ENCODE measurements at places on chromosomes 4 and X. TPM values are rescaled to one million over a fixed set of nuclear protein-coding genes. Genes with fewer than 3 reads are reported as not detected.
A peak's percentile ranks its signal among the peaks of the same experiment; 100 is the strongest.

- H3K4me3 ChIP-seq = no peak overlapping the region
- no peaks in the 10 kb centered on the region for H3K36me3 ChIP-seq
- no peak for DNase-seq
These were observed 79.1 kb upstream of the TFDP3 start for GRCh38 chrX:133297284-133297683.

AADAT gene
- not detected for total RNA-seq

GPRASP2 gene
- 0.16 TPM for total RNA-seq

L1CAM gene
- total RNA-seq = 7.3 TPM

CSN1S1 gene
- total RNA-seq = not detected

DNA sequence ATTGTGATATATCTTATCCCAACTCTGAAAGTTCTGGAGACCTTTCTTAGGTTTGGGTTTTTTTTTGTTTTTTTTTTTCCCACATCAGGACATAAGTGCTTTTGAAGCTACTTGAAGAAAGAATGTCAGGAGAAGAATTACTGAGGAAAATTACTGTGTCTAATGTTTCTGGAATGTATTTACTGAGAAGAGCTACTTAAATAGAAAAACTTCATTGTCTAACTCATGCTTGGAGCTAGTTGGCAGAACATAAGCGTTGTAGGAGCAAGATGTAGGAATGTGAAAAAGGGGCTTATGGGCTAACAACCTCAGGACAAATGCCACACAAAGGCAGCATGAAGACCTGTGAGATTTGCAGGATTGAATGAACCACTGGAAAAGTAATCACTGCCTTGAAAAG, 166.6 kb upstream of the GLRA2 start:
- no peaks in the 10 kb centered on the region for H3K4me1 ChIP-seq
- H3K36me3 ChIP-seq = no peaks in the 10 kb centered on the region
- no peaks in the 10 kb centered on the region for H3K27me3 ChIP-seq

- no peak overlapping the region for H3K4me3 ChIP-seq
- no peaks in the 10 kb centered on the region for H3K27me3 ChIP-seq
These were observed 14.6 kb downstream of the CTBP1 start for GRCh38 chr4:1234309-1234695.

DNA sequence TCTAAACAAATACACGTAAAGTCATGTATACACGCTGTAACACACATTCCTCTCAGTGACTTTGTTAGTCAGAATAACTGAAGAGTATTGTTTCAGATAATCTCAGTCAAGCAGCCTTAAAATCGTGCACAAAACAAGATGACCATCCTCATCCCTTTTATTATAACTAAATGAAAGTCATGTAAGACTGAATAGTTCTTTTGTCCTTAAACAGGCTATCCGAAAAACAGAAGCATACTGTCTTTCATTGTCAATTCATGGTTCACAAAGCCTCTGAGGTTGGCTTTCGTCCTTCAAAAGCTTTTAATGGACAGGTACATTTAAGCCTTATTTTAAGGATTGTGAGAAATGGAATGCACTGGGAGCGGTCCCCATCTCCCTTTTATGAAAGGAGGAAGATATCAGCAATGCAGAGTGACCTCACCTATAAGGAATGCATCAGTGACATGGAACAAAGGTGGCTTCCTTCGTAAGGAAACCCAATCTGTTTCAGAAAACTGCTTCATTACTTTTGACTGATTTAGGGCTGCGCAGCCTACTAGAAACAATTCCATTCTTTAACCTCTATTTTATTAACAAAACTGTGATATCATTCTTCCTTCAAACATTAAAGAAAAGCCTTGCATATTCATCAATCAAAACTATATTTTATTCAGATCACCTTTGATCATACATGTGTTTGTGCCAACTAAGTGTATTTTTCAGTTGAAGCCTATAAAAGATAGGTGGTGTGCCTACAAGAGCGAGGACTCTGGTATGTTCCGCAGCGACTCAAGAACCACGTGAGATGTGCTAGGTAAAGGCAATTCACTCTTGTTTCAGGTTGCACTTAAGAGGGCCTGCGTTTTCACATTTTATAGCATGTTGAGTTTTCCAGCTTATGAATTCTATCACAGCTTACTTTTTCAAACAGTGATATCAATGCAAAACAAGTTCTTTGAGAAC, 19.2 kb downstream of the SH3RF1 start:
- H3K27me3 ChIP-seq = no peaks in the 10 kb centered on the region
- no peak for DNase-seq
- peaks cover 4% of the 10 kb centered on the region for H3K4me1 ChIP-seq
- H3K4me3 ChIP-seq = no peak overlapping the region

DNA sequence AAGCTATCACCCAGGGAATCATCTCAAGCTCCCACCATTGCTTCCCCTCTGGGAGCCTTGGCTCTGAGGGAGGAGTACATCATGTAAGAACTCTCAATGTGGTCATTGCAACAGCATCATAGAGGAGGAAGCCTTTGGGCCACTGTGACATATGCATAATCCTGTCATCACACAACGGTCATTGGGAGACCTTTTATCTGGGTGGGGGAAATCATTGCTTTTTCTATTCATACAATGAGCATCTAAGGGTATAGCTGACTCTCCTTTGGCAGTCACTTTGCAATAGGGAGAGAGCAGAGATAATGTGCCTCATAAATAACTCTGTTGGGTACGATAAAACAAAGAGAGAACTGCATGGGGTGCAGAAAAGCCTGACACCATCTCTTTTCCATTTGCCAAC, 155.2 kb upstream of the KCNIP4 start:
- H3K36me3 ChIP-seq = no peaks in the 10 kb centered on the region
- DNase-seq = no peak
- H3K27me3 ChIP-seq = no peaks in the 10 kb centered on the region
- no peak overlapping the region for H3K27ac ChIP-seq
- no peak overlapping the region for H3K4me3 ChIP-seq

DNA sequence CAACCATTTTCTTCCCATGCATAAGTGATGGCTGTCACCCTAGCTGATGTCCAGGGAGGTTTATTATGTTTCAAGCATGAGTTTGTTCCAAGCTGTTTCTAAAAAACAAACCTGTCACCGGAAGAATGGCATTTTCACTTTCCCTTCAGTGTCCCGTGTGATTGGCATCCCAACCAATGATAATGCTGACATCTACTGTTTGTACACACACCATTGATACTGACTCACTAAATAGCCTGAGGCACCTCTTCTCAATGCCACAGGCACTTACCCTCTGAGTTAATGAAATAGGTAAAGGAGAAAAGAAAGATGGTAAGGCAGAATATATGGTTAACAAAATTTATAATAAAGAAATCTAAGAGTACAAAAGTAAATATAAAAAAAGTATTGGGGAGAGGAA, 23.1 kb upstream of the VCX2 start:
- no peak for DNase-seq
- no peaks in the 10 kb centered on the region for H3K36me3 ChIP-seq
- H3K4me1 ChIP-seq = no peaks in the 10 kb centered on the region
- H3K27ac ChIP-seq = no peak overlapping the region
- no peaks in the 10 kb centered on the region for H3K27me3 ChIP-seq
- no peak overlapping the region for H3K4me3 ChIP-seq

STATH gene
- not detected for total RNA-seq

GRCh38 chr4:173039617-173040577, 128.7 kb upstream of the GALNT7 start:
- no peak overlapping the region for H3K27ac ChIP-seq
- H3K36me3 ChIP-seq = no peaks in the 10 kb centered on the region
- no peak overlapping the region for H3K4me3 ChIP-seq
- no peak for DNase-seq

- no peak overlapping the region for H3K27ac ChIP-seq
- H3K27me3 ChIP-seq = no peaks in the 10 kb centered on the region
- no peak overlapping the region for H3K4me3 ChIP-seq
- H3K36me3 ChIP-seq = no peaks in the 10 kb centered on the region
- no peak for DNase-seq
- no peaks in the 10 kb centered on the region for H3K4me1 ChIP-seq
These were observed 1085.0 kb downstream of the CCSER1 start for GRCh38 chr4:91212211-91212610.

TIMM17B gene
- 52.6 TPM for total RNA-seq

DNA sequence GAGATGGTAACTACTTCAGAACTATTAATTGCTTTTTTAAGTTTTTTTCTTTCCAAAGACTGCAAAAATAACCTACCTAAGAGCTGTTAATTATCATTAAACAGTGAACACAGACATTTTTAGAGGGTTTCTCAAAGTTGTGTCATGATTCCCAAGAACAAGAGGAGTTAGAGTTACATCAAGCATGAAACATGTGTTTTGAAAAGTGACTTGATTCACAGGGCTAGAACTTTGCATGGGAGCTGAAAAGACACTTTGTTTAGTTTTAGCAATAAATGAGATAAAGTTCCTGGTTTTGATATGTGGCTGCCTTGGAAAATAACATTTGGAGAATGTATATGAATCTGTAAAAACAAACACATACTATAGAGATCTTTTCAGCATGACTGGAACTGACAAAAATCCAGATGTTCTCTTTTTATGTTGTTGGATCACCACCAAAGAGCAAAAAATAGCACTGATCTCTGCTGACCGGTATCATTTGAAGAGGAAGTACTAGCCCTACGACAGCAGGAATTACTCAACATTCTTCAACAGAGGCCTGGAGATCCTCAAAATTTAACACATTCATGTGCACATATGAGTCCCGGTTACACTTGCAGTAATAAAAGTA, 173.0 kb upstream of the PCDH18 start:
- no peak for DNase-seq
- H3K36me3 ChIP-seq = no peaks in the 10 kb centered on the region
- no peak overlapping the region for H3K27ac ChIP-seq
- no peaks in the 10 kb centered on the region for H3K4me1 ChIP-seq

GRCh38 chr4:161448550-161449180, 715.1 kb downstream of the FSTL5 start:
- no peak overlapping the region for H3K4me3 ChIP-seq
- no peaks in the 10 kb centered on the region for H3K27me3 ChIP-seq
- H3K27ac ChIP-seq = no peak overlapping the region
- no peaks in the 10 kb centered on the region for H3K36me3 ChIP-seq

ZNF630 gene
- not detected for total RNA-seq

STAP1 gene
- total RNA-seq = 50.3 TPM

DNA sequence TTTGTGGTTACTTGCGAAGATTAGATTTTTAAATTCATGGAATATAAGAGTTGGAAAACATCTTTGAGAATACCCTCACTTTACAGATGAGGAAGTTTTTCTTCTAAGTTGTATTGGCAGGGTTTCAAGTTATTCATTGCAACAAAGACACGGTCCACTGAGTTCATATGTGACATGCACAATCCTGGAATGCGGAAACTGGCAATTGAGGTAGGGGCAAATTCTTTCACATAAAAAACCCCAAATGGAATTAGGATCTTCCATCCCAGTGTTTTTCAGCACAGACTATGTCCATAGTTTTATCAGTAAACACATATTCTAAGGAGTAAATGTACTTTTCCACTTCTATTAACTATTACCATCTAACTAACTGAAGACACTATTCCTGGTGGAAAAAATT, 81.8 kb upstream of the NAP1L5 start:
- no peak for DNase-seq
- no peak overlapping the region for H3K27ac ChIP-seq
- no peak overlapping the region for H3K4me3 ChIP-seq
- no peaks in the 10 kb centered on the region for H3K4me1 ChIP-seq

STBD1 gene
- 0.09 TPM for total RNA-seq

DNA sequence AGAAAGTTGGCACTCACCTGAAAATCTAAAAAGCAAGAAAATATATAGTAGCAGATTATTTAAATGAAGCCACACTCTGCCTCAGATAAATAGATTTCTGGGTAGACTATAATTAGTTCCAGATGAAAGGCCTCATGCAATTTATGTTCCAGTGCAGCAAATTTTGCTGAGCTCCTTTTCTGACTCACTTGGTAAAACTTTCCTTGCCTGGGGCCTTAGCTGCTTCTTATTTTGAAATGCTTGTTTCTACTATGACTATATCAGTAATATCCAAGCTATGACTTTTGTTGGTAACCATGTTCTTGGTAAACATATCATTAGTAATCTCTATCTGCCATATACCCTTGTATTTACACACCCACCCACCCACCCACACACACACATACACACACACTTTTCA, 961.8 kb downstream of the SH3BGRL start:
- no peak for DNase-seq
- H3K27ac ChIP-seq = no peak overlapping the region
- H3K4me3 ChIP-seq = no peak overlapping the region
- no peaks in the 10 kb centered on the region for H3K27me3 ChIP-seq
- no peaks in the 10 kb centered on the region for H3K36me3 ChIP-seq

GRCh38 chr4:112146502-112146813, 1.2 kb downstream of the FAM241A start:
- peak overlapping the region; percentile 32 for H3K27ac ChIP-seq
- H3K4me1 ChIP-seq = peaks cover 19% of the 10 kb centered on the region
- peaks cover 3% of the 10 kb centered on the region for H3K36me3 ChIP-seq
- peaks cover 5% of the 10 kb centered on the region for H3K27me3 ChIP-seq
- peak overlapping the region; percentile 97 for H3K4me3 ChIP-seq

GAGE10 gene
- total RNA-seq = not detected

- no peaks in the 10 kb centered on the region for H3K36me3 ChIP-seq
- H3K4me3 ChIP-seq = no peak overlapping the region
- H3K27ac ChIP-seq = no peak overlapping the region
- no peak for DNase-seq
- H3K4me1 ChIP-seq = no peaks in the 10 kb centered on the region
These were observed 424.8 kb upstream of the EPHA5 start for GRCh38 chr4:66095065-66095464.

GRCh38 chrX:9902656-9903055, 64.5 kb upstream of the CLDN34 start:
- no peak overlapping the region for H3K4me3 ChIP-seq
- H3K27me3 ChIP-seq = no peaks in the 10 kb centered on the region
- H3K4me1 ChIP-seq = no peaks in the 10 kb centered on the region
- H3K27ac ChIP-seq = no peak overlapping the region
- no peak for DNase-seq

DNA sequence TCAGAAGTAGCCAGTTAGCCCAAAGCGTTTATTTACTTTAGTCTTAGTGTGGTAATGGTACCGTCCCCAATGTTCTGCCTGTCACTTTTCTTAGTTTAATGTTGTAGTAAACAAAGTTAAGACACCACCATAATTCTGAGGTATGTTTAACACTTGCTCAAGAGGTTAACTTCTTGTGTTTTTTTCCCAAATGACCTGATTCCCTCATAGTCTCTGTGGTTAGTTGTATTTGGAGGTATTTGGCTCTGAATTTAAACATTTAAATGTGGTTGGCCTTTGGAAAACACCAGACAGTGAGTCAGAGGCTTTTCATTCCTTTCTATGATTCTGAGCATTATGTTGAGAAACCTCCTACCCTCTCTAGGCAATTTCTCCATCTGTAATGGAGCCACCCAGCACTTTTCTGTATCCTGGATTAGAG, 47.9 kb downstream of the CXCL1 start:
- no peaks in the 10 kb centered on the region for H3K27me3 ChIP-seq
- H3K27ac ChIP-seq = no peak overlapping the region
- H3K4me3 ChIP-seq = no peak overlapping the region
- DNase-seq = no peak
- H3K4me1 ChIP-seq = no peaks in the 10 kb centered on the region
- H3K36me3 ChIP-seq = no peaks in the 10 kb centered on the region

DNA sequence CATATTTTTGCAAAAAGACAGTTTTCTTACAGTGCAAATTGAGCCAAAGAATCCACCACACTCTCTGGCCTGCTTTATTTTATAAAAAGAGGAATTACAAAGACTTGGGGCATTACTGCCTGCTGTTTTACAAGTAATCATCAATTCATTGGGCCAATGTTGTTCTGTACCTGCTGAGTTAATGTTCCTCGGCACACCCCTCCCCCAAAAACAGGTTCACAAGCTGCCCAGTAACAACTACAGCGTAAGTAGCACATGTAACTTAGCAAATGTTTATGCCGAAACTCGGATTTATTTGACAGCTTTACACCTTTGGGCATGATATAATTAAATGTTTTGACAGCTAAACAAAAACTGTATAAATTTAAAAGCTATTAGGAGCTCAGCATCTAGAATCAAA, 214.6 kb upstream of the MAB21L2 start:
- H3K4me1 ChIP-seq = no peaks in the 10 kb centered on the region
- peaks cover 6% of the 10 kb centered on the region for H3K36me3 ChIP-seq
- H3K4me3 ChIP-seq = no peak overlapping the region
